Epithelial cell of esophagus (primary cell): ENCODE measurements at places on chromosomes 3 and 15.

- no peak for DNase-seq
These were observed 1.9 kb upstream of the UBR1 start for GRCh38 chr15:43107751-43108150.

GRCh38 chr15:53226559-53226958, 436.4 kb upstream of the ONECUT1 start:
- no peak for DNase-seq

DNA sequence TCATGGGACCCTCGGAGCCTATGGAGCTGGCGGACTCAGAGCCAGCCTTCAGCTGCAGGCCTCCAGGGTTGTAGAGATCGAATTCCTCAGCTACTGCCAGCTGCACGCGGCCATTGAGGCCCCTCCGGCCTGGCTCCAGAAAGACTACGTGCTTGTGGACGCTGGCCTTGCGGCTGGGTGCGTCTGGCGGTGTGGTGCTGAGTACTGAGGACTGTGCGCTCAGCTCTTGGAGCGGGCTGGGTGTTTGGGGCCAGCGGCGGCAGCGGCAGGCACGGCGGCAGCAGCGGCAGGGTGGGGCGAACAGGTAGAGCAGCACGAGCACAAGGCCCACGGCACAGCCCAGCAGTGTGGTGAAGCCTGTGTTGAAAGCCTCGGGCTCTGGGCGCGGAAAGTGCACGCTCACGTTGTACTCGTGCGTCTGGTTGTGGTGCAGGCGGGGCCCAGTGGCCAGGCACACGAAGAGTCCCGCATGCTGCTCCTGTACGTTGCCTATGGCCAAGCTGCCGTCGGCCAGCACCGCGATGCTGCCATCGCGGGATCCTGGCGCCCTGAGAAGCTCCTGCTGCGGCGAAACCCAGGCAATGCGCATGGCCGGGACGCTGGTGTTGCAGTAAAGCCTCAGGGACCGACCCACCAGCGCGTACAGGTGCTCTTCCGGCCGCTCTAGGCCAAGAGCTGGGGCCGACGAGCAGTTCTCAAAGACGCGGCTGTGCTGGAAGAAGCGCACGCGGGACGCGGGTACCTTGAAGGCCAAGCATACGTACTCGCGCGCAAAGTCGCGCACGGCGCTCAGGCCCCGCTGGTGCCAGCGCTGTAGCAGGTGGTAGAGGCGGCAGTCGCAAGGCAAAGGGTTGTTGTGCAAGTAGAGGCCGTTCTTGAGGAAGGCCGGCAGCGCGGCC, 1.3 kb downstream of the AMIGO3 start:
- DNase-seq = peak; percentile 47

DNA sequence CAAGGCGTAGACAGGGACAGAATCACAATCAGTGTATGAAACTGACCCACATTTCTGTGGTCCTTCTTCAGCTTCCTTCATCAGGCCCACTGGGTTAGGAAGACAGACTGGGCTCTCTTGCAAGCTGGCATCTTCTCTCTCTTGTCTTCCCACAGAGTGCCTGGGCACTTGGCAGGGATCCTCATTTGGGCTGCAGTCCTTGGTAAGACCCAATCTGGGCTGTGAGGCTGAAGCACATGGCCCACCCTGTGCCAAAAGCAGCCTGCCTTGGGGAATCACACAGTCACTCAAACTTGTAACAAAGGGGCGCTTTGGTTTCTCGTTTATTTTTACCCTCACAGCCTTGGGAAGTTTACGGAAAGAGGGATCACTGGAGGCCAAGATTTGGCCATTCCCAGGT, 8.2 kb upstream of the EPHB3 start:
- no peak for DNase-seq

GRCh38 chr15:96053781-96054428, 276.6 kb upstream of the NR2F2 start:
- peak; percentile 44 for DNase-seq

DNA sequence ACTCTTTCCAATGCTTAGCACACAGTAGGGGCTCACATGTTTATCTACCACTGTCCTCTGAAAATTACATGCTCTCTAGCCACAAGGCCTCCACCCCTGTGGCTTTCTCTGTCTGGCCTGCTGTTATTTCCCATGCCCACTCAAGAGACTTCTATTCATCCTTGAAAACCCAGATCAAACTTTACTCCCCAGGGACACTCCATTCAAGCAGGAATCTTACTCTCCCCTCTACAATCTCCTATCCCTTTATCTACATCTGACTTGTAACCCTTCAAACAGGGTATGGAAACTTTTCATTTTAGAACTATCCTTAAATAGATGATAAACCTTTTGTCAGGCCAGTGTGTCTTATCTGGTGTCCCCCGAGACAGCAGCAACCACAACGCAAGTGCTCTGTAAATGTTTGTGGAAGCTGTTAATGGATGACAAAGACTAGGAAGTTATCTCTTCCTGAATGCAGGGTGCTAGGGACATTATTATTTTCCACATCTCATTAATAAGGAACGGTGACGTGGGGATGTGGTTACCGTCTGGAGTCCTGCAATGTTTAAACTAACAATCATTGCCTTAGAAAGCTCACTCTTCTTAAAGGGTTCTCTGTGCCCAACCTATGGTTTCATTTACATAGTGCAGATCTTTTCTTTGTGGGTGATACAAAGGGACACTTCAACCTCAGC, 322.3 kb downstream of the ARRDC4 start:
- no peak for DNase-seq
